ENCODE measurements at places on chromosomes 12 and 14.
A peak's percentile ranks its signal among the peaks of the same experiment; 100 is the strongest.

GRCh38 chr12:114274131-114274530, 131.8 kb downstream of the TBX5 start:
- no peak for DNase-seq

- DNase-seq, result no peak
Measured at GRCh38 chr12:4284306-4284705, 10.7 kb downstream of the CCND2 start.

- DNase-seq, result peak; percentile 69
Measured at GRCh38 chr12:19739195-19739776, 300.0 kb downstream of the AEBP2 start.

DNA sequence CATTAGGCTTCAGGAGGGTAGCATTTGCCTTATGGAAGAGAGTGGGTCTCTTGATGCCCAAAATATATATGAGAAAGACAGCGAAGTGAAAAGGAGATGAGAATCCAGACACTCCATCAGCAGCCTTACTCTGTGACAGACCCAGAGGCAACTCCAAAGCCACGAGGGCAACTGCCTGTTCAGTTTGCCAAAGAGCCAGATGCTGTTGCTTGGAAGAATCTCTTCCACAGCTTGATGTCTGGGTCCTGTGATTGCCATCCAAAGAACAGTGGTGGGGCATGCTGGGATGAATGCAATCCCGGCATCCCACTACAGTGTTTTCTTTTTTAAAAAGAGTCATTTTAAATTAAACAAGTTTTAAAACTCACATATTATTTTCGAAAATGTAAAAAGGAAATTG, 10.9 kb upstream of the OTX2 start:
- DNase-seq, result no peak

GRCh38 chr12:112419297-112420133, 768 bp downstream of the PTPN11 start:
- DNase-seq, result peak; percentile 46

DNA sequence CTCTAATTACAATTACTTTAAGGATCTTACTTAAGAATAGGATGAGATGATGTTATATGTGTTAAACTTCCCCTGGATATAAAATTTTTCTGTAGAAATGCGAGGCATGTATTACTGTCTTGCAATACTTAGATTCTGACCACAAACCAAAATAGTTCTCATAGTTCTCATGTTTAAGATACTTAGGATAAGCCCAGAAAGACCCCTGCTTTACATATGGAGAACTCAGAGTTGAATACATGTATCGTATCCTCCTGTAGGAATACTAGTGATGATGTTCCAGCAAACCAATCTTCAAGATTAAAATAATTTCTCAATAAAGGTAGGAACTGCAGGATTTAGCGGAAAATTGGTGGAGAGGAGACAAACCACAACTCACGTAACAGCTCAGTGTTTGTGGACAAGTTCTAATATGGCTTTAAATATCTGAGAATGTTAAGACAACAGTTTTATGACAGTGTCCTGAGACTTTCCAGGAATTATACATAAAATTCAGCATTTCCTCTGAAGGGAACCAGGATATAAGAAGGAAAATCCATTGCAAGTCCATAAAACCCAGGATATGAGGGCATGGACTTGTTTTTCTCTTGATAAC, 114.7 kb upstream of the CRY1 start:
- DNase-seq, result no peak

GRCh38 chr14:91298576-91298975, 54.1 kb upstream of the GPR68 start:
- DNase-seq, result no peak

- no peak for DNase-seq
Measured at GRCh38 chr14:50620341-50620740, 47.8 kb downstream of the SAV1 start.

- no peak for DNase-seq
Measured at GRCh38 chr14:99624971-99625370, 20.0 kb upstream of the HHIPL1 start.

- DNase-seq, result no peak
Measured at GRCh38 chr12:129961091-129961490, 57.3 kb upstream of the TMEM132D start.

- no peak for DNase-seq
Measured at GRCh38 chr14:100874411-100875091, 29.0 kb downstream of the RTL1 start.

DNA sequence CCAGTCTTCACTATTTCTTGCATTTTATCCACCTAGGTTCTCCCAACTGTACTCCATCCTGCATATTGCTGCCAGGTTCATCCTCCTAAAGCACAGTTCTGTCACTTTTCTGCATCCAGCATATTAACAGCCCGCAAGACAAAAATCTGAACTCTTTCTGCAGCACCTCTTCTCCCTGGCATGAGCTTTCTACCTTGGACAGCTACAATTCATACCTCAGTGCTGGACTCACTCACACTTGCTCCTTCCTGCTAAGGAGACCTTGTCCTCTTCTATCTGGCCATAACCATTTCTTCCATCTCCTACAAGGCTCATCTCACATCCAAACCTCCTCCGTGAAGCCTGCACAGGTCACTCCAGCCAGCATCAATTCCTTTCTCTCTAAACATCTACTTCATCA, 170.1 kb upstream of the GRIP1 start:
- DNase-seq, result no peak

- no peak for DNase-seq
Measured at GRCh38 chr12:131430158-131430742, 280.6 kb upstream of the SFSWAP start.

DNA sequence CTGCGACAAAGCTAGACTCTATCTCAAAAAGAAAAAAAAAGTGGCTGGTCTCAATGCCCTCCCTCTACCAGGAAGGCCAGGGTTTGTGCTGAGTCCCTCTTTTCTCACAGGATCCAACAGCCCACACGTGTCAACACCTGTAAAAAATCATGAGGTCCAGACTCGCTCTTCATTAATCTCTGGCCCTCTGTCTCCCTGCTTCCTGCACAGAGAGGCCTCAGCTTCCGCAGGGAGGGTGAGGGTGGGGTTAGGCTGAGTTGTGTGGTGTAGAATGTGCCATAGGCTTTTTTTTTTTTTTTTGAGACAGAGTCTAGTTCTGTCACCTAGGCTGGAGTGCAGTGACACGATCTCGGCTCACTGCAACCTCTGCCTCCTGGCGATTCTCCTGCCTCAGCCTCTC, 6.1 kb downstream of the CFAP73 start:
- no peak for DNase-seq

GRCh38 chr12:50477241-50477832, 27.4 kb upstream of the DIP2B start:
- no peak for DNase-seq

GRCh38 chr12:25843976-25844375, 114.5 kb upstream of the RASSF8 start:
- peak; percentile 31 for DNase-seq

Measured in hematopoietic multipotent progenitor cell treated with erythropoietin and hydrocortisone succinate and interleukin-3 and kit ligand, for 8 days (in vitro differentiated cells).